CD4-positive, alpha-beta T cell treated with Interleukin-15 for 4 hours (primary cell): ENCODE measurements at places on chromosomes 2 and 18.

DNA sequence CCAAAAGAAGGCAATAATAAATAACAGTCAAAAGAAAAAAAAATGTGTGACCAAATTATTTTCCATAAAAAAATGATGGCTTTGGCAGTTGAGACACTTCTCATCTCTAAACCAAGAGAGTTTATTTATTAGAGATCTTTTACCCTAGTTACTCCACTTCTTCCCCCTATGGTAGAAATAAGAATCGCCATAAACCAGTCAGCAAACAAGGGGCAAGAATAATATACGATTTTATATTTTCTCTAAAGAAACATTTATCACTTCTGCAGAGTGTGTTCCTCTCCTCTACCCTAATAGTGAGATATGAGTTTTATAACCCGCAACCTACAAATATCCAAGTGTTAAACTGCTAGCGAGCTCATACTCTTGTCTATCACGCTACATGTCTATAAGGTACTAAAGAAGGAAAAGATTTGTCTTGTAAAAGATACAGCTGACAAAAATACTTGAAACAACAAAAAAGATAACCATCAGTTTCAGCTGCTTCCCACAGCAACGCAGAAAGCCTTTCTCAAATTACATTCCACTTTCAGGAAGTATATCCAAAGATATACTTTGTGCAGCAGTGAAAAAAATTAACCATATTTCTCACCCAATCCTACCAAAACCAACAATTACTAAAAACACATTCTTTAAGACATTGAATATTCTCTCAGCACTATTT lies 2.3 kb downstream of the RNF103 start:
- no peak for DNase-seq

DNA sequence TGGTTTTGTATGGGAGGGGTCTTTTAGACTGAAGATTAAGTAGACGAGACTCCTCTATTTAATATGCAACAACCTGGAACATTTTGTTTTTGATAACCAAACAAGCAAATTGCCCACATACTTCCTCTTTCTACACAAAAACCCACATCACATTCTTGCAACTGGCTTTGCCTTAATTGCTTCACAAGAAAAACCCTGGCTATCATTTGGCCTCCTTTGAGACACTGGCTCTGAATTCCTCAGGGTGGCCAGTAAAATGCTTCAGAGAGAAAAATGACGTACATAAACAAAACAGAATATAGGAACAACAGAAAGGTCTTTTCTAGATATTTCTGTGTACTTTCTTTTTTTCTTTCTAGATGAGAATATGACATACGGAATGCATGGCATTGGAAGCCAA lies 103.0 kb downstream of the TRIB2 start:
- DNase-seq, result no peak

DNA sequence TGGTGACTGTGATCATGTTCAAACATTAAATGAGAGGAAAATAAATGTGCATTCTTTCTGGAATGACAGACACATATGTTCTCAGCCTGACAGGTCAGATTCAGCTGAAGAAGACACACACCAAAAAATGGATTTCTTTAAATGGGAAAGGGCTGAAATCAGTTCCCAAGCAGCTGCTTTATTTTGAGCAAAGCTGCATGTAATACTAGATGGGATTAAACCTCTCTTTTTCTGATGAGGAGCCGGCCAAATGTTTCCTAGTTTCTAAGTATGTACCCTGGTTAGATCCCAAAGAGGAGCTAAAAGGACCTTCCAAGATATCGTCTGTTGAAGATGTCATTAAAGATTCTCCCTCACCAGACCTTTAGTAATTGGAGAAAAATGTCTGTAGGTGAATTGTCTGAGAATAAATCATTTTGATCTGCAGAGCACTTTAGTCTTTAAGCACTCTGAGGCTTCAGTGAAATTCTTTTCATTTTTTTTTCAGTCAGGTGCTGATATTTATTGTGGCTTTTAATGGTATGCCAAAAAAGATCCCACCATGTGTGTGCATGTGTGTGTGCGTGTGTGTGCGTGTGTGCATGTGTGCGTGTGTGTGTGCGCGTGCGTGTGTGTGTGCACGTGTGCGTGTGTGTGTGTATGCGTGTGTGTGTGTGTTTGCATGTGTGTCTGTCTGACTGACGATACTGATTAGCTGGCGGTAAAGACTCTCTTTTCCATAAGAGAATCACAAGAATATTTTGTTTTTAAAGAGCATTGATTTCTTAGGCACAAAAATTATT lies 175.8 kb downstream of the IRS1 start:
- DNase-seq, result no peak

DNA sequence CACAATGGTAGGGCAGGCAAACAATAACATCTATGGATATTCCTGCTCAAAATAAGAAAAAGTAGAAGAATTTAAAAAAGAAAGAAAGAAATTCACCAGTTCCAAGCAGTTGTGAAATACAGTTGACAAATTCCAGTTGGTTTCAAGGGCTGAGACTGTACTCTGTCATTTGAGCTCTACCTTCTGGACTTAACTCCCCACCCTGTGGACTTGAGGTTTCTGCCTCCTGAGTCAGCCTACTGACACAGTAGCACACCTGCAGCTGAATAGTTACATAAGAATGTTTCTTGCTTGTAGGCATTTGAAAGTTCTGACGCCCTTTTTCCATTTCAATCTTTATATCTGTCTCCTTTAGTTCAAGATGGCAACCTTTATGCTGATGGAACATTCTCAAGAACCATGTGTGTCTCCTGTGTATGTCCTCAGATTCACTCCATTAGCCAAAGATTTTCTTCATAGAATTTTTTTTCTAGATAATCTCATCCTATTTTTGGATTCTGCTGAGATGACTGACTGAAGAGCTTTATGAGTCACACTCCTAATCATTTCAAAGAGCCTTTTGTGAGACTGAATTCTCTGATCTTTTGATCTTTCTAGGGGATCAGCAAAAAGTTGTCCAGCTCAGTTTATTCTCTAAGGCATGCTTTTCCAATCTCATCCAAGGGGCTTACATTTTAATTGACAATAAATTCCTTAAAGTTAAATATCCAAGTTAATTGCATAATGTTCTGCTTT lies 19.1 kb downstream of the NETO1 start:
- no peak for DNase-seq

- no peak for DNase-seq
Observed at GRCh38 chr2:151025816-151026215, 235.8 kb downstream of the RBM43 start.
